CD4-positive, alpha-beta T cell treated with Interleukin-2 at 100 ng/mL for 4 hours (primary cell): ENCODE measurements at places on chromosomes 11 and 22.

GRCh38 chr11:64553554-64554201 lies 37.3 kb upstream of the SLC22A12 start:
- peak; percentile 50 for DNase-seq

- no peak for DNase-seq
These were observed 74.2 kb downstream of the KIRREL3 start for GRCh38 chr11:126926376-126926791.

DNA sequence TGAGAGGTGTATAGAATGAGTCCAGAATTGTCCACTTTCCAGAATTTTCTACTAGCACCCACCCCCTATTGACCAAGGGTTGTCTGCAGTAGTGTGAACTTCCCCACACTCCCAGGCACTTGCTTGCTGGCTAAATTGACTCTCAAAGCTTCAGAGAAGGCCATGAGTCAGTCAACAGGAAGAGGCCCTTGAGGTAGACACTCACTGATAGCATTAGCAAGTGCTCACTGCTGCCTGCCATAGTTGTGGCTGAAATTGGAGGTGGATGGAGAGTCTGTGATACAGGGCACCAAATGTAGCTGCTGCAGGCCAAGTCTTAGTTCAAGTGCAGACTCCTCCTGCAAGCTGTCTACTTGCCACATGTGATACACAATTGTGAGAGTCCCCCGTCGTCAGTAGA lies 156.8 kb downstream of the SPON1 start:
- DNase-seq = no peak

- DNase-seq = no peak
These were observed 77.9 kb downstream of the PGR start for GRCh38 chr11:101051677-101052076.

GRCh38 chr22:35634943-35635540 lies 13.2 kb upstream of the APOL6 start:
- no peak for DNase-seq

- DNase-seq = no peak
These were observed 8.4 kb downstream of the DAGLA start for GRCh38 chr11:61688365-61689163.

- peak; percentile 53 for DNase-seq
These were observed 23.1 kb upstream of the MICAL2 start for GRCh38 chr11:12087075-12088004.

DNA sequence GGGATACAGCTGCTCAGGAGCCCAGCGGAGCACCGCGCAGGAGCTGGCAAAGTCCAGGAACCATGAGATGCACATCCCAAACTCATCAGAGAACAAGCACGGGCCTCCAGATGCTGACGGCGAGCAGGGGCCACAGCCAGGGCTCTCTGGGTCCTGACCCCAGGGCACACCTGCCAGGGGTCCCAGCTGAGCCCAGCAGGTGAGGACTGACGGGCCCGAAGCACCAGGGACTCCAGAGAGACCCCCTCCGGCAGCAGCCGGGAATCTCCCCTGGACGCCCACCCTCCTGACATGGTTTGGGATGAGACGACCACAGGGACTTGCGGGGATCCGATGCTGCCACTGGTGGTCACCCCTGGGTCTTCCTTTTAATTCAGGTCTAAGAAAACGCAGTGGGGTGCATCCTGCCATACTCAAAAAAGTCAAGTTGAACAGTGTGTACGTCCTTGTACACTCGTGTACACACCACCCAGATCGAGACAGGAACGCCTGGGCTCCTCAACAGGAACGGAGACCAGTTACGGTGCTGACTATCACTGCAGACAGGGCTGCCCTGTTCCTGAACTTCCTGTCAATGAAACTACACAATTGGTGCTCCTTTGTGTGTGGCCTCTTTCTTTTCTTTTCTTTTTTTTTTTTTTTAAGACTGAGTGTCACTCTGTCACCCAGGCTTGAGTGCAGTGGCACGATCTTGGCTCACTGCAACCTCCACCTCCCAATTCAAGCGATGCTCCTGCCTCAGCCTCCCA lies 21.9 kb downstream of the TTLL8 start:
- DNase-seq = no peak

DNA sequence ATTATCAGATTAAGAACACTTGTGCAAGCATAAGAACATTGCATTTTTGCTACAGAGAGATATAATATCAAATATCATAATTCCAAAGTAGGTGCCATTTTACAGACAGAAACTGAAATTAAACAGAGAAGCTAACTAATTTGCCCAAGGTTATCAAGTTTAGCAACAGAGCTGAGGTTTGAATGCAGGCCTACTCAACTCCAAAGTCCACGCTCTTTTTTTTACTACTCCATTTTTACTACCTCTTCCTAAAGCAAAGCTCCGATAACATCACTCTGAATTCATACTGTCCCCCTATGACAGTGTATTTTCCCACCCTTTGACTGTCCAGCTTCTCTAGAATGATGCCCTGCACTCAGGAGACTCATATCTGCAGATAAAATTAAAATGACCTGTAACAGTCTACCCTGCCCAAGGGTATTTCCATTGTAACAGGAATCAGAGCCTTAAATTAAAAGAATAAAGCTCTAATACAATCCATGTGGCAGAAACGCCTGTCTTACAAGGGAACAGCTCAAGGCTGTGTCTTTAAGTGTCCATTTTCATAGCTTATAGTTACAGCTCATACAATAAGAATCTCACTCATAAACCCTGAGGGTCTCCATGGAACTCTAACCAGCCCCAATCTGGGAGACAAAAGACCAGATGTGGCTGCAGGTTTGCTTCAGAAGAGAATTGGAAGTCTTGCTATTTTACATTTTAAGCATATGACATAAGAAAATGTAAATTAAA lies 36.8 kb downstream of the ALG9 start:
- DNase-seq = no peak

- no peak for DNase-seq
These were observed 389.2 kb downstream of the SOX6 start for GRCh38 chr11:15967166-15967565.

GRCh38 chr11:69667619-69668604 lies 7.2 kb downstream of the LTO1 start:
- no peak for DNase-seq

DNA sequence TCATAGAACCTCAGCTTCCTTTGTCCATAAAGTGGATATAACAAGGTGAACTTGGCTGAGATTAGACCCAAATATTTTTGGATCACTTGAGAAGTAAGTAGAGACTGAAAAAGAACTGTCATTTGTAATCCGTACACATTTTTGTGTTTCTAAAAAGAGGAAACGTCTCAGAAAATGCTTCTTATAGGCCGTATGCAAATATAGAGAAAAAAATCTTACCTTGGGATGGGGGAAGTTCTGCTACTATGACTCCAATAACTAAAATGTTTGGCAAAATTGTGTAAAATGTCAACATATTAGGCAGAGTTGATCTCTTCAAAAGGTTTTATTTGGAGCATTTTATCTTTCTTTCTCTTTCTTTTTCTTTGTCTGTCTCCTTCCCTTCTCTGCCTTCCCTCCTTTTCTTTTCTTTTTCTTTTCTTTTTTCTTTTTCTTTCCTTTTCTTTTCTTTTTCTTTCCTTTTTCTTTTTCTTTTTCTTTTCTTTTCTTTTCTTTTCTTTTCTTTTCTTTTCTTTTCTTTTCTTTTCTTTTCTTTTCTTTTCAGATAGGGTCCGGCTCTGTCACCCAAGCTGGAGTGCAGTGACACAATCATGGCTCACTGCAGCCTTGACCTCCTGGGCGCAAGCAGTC lies 48.2 kb downstream of the ADM start:
- no peak for DNase-seq

GRCh38 chr11:82722231-82722630 lies 11.4 kb downstream of the FAM181B start:
- DNase-seq = no peak
